ENCODE measurements at places on chromosomes 5 and 9.

DNA sequence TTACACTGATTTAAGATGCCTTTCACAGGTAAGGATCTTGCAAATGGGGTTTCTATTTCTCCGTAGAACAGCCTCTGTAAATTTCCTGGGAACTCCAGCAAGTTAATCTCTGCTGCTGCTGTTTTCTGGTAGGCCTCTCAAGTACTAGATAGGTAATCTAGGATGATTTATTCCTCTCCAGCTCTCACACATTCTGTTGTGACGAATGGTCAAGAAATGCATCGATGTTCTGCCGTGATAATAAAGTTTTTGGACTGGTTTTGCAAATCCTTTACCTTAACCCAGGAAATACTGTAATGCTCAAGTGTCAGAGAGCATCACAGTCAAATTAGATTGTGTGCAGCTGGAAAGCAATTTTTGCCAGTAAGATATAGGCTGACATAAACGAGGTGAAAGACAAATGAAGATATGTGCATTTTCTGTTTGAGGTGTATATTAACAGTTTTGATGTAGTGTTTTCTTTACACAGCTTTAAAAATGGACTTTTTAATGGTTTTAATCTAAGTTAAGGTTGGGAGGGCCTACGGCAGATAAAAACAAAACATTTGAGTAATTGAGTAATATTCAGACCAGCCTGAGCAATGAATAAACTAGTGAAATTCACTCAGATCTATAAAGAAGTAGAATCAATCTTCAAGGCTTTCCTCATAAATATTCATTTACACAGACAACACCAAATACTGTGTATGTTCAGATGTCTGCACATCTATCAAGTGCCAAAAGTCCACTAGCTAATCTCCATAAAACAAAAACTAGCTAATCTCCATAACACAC lies 300.6 kb upstream of the EDIL3 start:
- DNase-seq = no peak

- DNase-seq = no peak
Measured at GRCh38 chr5:5678909-5679308, 256.4 kb downstream of the ICE1 start.

GRCh38 chr9:25913806-25914205 lies 235.6 kb upstream of the TUSC1 start:
- no peak for DNase-seq

GRCh38 chr5:569868-570361 lies 42.2 kb upstream of the CEP72 start:
- DNase-seq = no peak

DNA sequence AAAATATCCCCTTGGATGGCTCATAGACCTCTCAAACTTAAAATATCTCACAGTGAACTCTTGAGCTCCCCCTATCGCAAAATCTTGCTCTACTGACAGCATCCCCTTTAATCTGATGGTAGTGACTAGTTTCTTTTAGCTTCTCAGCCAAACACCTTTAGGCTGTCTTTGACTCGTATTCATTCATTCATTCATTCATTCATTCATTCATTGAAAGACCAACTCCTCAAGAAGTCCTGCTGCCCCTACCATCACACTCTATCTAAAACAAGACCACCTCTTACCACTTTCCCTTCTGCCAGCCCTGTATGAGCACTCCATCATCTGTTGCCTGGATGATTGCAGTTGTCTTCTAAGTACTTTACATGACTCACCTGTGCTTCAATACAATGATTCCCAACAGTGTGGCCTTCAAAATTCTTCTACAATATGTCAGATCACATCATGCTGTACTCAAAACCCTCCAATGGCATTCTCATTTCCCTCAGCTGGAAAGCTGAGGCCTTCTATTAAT lies 46.8 kb downstream of the ITGA2 start:
- no peak for DNase-seq

All from activated naive CD8-positive, alpha-beta T cell treated with anti-CD3 and anti-CD28 coated beads, Interleukin-2, amount 50 U/mL, for 16 hours (primary cell).